Endothelial cell (in vitro differentiated cells): ENCODE measurements at places on chromosomes 13 and 19.

- DNase-seq, result no peak
Observed at GRCh38 chr19:10069046-10069445, 17.1 kb upstream of the SHFL start.

GRCh38 chr13:38391341-38391740, 41.7 kb downstream of the UFM1 start:
- DNase-seq, result no peak

- no peak for DNase-seq
Observed at GRCh38 chr13:89363144-89363543, 1692.0 kb downstream of the SLITRK5 start.

DNA sequence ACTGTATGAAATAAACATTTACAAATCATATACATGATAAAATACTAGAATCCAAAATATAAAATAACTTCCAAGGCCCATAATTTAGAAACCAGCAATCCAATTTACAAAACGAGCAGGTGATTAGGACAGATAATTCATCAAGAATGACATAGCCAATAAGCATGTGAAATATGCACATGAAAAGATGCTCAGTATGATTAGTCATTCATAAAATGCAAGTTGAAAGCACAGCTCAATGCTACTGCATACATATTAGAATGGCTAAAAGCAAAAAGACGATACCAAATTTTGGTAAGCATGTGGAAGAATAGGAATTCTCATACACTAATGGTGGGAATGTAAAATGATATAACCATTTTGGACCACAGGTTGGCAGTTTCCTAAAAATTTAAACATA, 837.2 kb upstream of the MIR17HG start:
- DNase-seq, result no peak

DNA sequence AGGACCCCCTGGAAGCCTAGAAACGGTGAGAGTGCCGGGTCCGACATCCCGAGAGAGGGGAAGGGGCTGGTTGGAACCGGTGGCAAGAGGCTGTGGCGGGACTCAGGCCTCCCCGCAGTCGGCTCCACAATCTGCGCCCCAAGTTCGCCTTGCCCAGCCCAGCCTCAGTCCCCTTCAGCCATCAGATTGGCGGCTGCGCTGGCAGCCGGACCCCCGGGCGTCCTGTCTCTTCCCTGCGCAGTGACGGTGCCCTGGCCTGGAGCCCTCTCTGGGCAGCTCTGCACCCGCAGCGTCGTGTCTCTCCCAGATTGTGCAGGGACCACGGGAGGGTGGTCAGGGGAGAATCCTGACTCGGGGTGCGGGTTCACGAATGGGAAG, 315 bp downstream of the ZNF492 start:
- DNase-seq, result no peak

GRCh38 chr19:41945135-41945766, 13.9 kb downstream of the RABAC1 start:
- DNase-seq, result no peak

- no peak for DNase-seq
Observed at GRCh38 chr13:58051807-58052375, 420.3 kb downstream of the PCDH17 start.

GRCh38 chr13:49093376-49093775, 117.7 kb downstream of the FNDC3A start:
- DNase-seq, result no peak

- DNase-seq, result peak; percentile 67
Observed at GRCh38 chr13:112066624-112067004, 335 bp upstream of the SOX1 start.

DNA sequence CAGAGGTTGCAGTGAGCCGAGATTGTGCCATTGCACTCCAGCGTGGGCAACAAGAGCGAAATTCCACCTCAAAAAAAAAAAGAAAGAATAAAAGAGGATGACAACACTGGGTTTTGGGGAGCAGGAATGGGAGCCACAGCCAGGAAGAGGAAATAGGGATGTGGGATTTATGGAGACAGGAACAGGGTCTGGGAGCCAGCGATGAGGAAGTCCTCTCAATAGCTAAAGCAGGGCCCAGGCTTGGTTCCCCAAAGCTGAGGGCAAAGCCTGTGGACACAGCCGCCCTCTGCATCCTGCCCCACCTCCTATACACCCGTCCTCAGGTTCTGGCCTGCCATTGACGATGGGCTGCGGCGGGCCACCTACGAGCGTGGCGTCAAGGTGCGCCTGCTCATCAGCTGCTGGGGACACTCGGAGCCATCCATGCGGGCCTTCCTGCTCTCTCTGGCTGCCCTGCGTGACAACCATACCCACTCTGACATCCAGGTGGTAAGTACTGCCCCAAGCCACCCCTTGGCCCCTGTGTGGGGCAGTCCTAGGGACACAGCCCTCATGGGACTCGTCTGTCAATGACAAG, 13.6 kb downstream of the HIPK4 start:
- no peak for DNase-seq

DNA sequence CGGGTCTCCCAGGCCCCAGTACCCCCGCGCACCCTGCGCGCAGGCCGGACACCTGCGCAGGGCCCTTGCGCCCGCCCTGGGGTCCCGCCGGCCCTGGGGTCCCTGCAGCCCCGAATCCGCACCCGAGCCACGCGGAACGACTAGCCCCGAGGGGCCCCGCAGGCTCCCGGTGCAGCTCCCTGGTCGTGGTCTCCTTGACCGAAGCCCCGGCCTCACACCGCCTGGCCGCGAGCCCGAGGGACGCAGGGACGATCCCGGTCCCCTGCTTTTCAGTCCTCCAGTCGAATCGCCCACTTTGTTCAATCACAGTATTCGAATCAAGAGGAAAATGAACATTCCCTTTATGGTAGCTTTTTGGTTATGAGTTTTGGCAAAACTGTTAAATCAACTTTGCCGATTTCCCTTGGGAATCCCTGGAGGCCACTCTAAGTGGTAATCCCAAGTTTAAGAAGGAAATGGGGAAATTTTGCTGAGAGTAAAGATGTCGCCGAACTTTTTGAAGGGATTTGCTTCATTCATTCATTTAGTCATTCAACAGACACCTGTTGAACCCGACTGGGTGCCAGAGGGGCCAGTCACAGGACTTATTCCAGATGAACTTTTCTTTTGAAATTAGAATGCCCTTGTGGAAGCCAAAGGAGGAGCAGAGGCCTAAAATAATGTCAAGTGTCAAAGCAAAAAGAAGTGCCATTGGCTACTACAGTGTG, 75.0 kb downstream of the ZIC5 start:
- no peak for DNase-seq

- no peak for DNase-seq
Observed at GRCh38 chr13:65912516-65912915, 1317.6 kb downstream of the PCDH9 start.

DNA sequence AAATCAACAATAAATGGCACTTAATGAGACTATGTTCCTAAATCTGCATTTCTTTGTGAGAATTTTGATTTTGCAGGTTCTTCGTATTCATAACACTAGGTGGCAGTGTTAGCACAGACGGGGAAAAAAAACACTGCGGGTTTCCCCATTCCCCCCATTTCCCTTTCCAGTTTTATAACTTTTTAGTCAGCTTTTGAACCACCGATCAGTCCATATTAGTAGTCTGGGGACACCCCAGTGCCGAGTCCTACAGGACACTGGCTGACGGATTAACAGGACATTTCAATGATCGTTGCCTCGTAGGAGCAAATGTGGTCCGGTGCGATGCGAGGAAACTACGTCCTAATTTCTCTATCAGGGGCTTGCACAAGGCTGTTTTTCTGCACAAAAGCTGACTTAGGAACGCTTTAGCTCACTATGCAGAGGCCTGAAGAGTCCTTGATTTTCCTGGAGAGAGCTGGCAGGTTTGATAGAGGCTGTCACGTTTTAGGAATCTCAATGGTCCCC, 234.3 kb downstream of the LMO7 start:
- no peak for DNase-seq

GRCh38 chr13:77036279-77036678, 9.3 kb upstream of the FBXL3 start:
- DNase-seq, result no peak
